Stimulated activated effector memory CD8-positive, alpha-beta T cell treated with anti-CD3 and anti-CD28 coated beads, Interleukin-12 subunit alpha, Interleukin-12 subunit beta, amount 100 ng/mL, for 72 hours (primary cell): ENCODE measurements at places on chromosomes 7 and 10.
A peak's percentile ranks its signal among the peaks of the same experiment; 100 is the strongest.

DNA sequence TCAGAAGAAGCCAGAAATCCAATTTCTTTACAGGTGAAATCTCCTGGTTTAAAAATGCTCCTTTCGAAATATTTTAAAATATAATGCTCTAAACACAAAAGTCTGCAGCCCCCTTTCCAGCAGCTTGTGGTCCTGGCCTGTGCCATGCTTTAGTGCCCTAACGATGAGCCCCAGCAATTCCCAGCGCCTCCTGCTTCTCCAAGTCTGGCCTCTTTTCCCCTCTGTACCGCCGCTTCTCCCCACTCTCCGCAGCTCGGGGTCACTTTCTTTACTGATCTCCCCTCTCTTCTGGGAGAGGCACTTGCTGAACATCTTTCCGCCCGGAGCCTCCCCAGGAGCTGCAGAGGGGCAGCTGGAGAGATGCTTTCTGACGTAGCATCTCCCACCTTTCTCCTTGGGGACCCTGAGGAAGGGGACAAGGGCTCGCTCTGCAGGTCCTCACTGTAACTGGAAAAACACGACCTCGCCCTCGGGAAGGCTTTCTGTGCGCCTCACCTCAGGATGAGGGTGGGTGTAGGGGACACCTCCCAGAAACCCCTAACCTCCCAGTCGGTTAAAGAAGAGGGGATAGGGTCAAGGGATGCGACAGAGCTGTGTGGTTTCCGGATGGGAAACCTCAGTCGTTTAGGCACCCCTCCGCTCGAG lies 565 bp upstream of the INA start:
- no peak for DNase-seq

GRCh38 chr10:50595785-50596184 lies 28.0 kb downstream of the SGMS1 start:
- no peak for DNase-seq

DNA sequence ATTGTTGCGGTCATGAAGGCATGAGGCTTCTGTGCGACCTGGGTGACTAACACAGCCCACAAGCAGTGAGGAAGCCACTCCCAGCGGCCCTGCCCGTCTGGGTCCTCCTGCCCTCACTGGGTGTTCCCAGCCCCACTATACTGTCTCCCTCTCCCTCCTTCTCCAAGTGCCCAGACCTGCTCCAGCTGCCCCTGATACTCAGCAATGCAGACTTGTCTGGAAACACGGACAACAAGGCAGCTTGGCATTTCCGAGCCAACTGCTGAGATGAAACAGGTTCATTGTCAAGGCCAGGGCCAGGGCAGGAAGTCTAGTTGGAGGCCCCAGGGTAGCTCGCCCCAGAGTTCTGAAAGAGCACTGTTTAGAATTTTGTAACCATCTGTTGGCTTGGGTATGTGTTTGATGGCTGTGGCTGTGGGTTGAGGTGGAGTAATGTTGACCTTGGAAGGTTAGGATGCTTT lies 95.7 kb downstream of the RBM20 start:
- DNase-seq, result no peak

DNA sequence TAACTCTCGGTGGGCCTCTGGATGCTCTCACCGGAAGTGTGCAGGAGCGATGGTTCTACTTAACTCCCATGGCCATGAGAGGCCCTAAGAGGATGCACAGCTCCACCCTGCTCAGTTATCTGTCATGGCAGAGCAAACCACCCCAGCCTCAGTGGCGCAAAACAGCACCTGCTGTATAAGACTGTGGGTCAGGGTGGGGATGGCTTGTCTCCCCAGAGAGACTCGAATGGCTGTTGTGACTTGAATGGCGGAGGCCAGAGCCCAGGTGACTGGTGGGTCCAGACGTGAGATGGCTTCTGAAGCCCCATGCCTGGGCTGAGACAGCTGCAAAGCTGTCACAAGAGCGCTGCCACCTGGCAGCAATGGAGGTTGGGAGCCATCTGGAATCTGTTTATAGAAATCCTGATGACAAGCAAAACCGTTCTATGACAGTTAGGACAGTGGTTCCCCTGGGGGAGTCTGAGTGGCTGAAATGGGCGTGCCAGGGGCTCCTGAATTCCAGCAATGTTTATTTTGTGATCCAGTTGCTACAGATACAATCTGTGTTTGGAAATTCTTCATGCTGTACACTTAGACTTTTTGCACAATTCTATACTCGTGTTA lies 490.5 kb downstream of the TCERG1L start:
- no peak for DNase-seq

- DNase-seq, result no peak
Measured at GRCh38 chr10:107081644-107082043, 82.9 kb downstream of the SORCS1 start.

GRCh38 chr7:134779741-134780065 lies 269 bp downstream of the CALD1 start:
- no peak for DNase-seq

DNA sequence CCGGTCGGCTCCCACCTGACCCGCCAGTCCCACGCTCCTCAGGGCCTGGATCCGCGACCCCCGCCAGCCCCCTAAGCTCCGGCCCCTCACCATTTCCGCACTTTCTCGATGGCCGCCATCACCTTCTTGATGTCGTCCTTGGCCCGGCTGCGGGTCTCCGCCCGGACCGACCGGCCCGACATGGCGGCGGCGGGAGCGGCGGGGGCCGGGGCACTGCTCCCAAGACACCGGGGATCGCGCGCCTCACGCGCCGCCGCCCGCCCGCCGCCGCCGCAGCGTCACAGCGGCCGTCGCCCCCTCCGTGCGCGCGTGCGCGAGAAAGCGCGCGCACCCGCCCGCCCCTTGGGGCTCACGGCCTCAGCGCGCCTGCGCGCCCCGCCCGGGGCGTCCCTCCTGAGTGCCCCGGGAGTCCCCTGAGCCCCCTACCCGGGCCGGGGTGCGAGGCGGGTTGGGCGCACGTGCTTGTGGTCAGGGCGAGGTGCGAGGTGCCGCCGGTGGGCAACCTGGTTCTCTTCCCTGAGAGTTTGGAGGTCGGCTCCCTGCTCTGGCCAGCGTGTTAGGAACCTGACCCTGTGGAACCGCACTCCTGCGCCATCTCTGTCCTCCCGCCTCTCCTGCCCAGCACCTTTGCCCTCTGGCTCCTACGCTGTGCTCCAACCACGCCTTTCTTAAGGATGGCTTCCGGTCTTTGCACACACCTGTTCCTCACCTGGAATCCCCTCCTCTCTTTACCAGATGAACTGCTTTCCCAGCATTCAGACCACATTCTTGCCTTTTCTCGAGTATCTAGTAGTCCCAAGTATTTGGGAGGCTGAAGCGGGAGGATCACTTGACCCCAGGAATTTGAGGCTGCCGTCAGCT lies at the start of gene BCL7B:
TSS of gene BCL7B (minus strand) at position 294 of the 861 bp plus-strand sequence. CDS start at position 182, 112 bp downstream.
- peak; percentile 81 for DNase-seq

DNA sequence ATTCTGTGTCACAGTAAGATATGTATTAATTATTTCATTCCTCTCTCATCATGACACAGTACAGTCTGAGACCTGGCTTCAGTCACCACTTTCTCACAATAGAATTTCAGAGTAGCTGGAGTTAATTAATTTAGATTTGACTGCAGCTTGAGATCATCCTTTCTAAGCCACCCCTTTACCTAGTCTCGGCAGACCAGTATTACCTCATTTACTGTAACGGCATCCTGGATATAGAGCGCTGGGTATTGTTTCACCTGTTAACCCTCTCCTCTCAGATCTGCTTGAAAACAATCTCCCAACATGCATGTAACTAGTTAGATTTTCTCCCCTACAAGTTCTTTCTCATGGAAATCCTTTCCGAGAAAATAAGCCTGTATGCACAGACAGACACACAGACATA lies 1057.5 kb downstream of the GATA3 start:
- DNase-seq, result no peak

- no peak for DNase-seq
Measured at GRCh38 chr10:113916053-113916452, 61.6 kb downstream of the NHLRC2 start.

DNA sequence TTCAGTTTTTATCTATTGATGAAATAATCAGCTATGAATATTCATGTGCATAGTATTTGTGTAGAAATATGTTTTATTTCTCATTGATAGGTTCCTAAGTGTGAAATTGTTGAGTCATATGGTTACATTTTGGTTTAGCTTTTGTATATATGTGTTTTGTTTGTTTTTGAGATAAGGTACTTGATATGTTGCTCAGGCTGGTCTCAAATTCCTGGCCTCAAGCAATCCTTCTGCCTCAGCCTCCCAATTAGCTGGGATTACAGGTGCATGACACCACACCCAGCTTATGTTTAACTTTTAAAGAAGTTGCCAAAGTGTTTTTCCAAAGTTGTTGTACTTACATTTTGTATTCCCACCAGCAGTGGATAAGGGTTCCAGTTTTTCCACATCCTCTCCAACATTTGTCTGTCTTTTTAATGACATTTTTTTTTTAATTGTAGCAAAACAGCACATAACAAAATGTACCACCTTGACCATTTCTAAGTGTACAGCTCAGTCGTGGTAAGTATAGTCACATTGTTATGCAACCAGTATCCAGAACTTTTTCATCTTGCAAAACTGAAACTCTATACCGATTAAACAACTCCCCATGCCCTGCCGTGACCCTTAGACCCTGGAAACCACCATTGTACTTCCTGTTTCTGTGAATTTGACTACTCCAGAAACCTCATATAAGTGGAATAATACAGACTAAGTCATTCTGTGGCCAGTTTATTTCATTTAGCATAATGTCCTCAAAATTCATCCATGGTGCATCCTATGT lies 12.6 kb upstream of the UBE2D1 start:
- no peak for DNase-seq

DNA sequence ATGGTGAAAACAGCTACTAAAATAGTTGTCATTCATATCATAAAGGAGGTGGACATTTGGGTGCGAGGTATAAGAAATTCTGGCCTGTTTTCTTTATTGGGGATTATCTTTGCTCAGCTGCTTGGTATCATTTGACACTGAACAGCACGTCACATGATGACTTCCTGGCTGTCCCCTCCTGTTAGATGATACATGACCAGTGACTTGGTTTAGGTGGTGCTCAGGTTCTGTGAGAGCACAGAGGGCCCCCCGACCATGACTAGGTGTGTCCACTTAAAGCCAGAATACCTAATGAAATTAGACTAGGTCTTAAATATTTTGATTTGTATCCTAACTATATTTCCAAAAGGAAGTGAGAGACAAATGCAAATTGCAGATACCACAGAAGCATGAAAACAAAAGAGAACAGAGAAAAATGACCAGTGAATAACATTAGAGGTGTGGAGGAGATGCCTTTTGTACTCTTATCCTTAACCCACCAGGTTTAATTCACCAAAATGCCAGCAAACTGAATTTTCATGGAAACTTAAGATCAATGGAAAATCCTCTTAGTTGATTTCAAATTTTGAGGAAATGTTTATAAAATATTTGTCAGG lies 50.6 kb upstream of the GJD4 start:
- no peak for DNase-seq

DNA sequence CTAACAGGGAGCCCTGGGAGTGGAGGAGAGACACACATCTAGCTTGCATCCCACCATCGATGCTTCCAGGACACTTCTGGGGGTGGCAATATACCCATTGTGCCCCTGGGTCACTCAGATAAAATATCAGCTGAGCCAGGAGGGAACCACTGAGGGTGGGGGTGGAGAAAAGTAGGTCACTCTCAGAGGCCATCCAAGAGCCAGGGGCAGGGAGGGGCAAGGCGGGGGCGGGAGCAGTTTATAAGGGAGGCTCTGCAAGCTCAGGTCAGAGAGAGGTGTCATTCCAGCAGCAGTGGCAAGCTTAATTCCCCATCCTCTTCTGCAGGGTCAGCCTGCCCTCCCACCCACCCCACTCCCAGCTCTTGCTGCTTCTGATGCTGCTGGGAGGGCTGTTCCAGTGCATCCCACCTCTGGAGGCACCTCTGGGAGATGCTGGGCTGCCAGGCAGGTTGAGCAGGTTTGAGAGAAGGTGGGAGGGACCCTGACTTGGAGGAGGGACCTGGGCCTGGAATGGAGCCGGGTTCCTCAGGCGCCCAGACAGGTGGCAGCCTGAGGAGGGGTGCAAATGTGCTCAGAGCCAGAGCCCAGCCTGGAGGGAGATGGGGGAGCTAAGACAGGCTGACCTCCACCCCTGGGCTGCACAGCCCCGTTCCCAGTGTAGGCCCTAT lies 20.1 kb upstream of the TLX1 start:
- DNase-seq, result no peak

DNA sequence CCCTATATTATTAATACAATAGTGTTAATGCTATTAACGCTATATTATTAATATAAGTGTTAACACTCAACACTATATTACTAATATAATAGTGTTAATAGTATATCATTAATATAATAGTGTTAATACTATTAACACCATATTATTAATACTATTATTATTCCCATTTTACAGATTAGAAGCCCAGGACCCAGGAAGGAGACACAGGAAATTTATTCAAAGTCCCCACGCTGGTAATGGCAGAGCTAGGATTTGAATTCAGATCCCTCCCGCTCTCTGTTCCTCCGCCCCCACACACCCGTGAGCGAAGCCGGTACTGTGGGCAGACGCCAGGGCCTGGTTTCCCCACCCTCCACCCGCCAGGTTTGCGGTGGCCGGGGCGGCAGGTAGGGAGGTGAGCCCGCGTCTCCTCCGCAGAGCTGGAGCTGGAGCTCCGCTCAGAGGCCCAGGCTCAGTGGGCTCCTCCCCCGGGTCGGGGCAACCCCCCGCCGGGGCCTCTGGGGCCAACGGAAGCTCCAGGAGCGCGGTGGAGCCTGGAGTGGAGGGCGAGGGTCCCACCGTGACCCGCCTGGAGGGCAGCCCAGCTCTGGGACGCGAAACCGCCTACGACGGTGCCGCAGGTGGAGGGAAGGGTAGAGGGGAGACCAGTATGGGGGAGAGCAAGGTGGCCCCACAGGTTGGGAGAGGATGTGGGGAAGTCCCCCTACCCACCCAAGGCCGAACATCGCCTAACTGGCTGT lies at the start of gene TMEM225B:
TSS of gene TMEM225B (plus strand) at position 506 of the 740 bp plus-strand sequence. CDS start 6,122 bp downstream, outside the sequence.
- DNase-seq, result peak; percentile 63

DNA sequence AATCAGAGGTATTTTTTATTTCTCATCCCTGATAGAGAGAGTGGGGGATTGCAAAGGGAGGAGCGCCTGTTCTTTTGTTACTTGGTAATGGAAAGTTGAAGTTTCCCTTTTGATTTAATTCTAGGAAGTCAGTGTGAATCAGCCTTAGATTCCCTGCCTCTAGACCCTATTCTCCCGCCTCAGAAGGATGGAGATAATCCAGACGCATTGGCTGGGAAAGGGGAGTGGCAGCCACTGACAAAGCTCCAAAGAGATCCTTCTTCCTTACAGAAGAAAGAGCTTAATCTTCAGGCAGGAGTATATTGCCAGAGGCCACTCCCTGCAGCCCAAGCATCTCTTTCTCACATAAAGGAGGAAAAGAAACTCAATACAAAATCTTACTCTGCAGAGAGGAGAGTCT lies 122.3 kb upstream of the GALNT17 start:
- DNase-seq, result no peak

DNA sequence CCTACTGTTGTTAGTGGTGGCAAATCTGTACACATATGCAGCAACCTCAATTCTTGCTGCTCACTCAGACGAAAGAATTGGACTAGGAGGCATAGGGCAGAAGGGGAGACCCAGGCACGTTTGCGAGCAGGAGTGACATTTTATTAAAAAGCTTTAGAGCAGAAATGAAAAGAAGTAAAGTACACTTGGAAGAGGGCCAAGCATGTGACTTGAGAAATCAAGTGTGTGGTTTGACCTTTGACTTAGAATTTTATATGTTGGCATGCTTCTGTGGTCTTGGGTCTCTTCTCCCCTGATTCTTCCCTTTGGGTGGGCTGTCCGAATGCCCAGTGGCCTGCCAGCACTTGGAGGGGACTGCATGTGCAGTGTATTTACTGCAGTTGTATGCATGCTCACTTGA lies 205.5 kb upstream of the SEMA3D start:
- no peak for DNase-seq
